Right ventricle myocardium inferior (tissue), 1 donor: ENCODE measurements at places on chromosomes 4 and X.

GRCh38 chrX:149494844-149495565 lies 10.1 kb downstream of the IDS start:
- DNase-seq = no peak

DNA sequence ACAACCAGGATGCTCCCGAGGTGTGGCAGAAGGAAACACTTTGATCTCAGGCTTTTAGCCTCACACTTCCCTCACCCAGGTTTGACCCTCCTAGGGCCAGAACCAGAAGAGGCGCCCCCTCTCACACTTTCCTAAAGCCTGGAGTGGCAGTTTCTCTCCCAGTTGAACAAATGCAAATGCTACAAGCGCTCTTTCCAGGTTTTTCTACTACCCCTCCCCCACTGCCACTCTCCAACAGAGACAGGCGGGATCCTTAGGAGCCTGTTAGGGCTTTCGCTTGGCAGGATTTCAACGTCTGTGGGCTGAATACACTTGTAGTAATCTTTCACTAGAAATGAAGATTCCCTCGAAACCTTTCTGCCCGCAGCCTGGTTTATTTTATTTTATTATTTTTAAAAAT lies 2.4 kb downstream of the TSC22D3 start:
- no peak for DNase-seq

DNA sequence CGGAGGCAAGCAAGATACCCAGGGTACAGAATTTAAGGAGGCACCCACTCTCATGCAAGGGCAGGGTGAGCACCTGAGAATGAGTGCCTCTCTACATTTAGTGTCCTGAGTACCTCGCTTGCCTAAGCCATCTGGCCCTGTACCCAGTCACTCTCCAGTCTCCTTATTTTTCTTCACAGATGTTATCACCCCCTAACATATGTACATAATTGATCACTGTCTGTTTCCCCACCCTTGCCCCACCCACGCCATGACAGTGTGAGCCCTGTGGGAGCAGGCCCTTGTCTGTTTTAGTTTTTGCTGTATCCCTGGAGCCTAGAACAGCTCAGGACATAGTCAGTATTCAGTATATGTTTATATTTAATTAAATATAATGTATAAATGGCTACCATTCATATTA lies 113.6 kb downstream of the SPRY1 start:
- no peak for DNase-seq

DNA sequence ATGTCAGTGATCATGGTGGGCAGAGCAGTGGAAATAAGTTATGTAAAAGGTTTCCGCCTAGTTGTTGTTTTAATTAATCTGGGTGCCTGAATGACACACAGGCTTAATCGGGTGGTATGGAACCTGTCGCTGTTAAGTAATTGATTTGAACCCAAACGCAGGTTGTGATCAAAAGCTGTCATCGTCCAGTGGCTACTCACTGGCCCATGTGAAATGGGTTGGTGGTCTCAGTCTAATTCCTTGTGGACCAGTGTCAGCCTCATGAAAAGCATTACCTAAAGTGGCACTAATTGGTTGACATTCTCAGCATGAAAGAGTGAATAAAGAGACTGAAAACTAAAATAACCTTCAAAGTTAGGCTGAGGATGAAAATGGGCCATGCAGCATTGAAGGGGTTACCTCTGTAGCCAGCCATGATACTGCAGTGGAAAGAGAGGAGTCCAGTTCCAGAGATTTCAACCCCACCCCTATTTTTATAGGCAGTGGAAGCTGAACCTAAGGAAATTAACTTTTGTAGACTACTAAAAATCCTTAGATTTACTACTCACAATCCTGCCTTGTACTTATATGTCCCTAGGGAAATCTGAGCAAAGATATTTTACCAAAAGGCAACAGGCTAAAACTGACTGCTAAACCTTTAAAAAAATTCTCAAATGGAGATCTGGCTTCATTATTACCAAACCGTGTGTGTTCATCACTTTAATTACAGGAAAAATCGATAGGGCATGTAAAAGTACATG lies 251.7 kb upstream of the TENM3 start:
- DNase-seq = no peak

GRCh38 chr4:152309418-152309817 lies 226.5 kb downstream of the FBXW7 start:
- DNase-seq = no peak
